ENCODE measurements at places on chromosomes 12 and 14. TPM values are rescaled to one million over a fixed set of nuclear protein-coding genes. Genes with fewer than 3 reads are reported as not detected.

ACOT4 gene
- total RNA-seq, result 1.7 TPM

GRIP1 gene
- 104 TPM for total RNA-seq

DNA sequence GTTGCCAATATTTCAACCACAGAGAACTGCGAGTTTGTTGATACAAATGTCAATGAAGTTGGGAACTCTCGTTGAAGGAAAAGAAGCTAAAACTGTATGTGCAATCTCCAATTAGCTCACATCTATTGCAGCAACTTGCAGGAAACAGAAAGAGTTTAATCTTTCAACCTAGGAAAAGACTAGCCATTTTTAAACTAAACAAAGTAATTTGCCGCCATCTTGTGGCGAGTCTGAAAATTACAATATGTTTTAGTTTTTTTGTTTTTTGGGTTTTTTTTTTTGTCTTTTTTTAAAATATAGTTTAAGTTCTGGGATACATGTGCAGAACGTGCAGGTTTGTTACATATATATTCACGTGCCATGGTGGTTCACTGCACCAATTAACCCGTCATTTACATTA is 131.2 kb upstream of the FOXG1 start:
- DNase-seq, result no peak

GRCh38 chr12:57793920-57794319 is 11.3 kb downstream of the TSFM start:
- no peak for DNase-seq

GRCh38 chr12:15230751-15231150 is 9.5 kb upstream of the RERG start:
- no peak for DNase-seq

VIPAS39 gene
- total RNA-seq, result 30.6 TPM

- DNase-seq, result no peak
These were observed 7.8 kb upstream of the EGLN3 start for GRCh38 chr14:33958605-33959226.

DNA sequence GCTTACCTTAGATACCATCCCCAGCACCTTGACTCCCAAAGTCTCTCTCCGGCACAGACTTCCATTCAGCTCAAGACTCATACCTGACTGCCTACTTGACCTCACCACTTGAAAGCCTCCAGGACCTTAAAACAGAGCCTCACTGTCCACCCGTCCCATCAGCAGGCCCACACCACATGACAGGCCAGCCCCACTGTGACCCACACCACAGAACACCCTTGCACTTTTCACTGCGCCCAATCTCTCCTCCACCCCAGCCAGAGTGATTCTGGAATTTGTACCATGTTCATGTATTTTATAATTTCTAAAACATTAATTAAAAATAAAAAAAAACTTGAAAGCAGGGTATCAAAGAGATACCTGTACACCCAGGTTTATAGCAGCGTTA is 28.0 kb upstream of the PLEKHG6 start:
- no peak for DNase-seq

GRCh38 chr14:67276131-67276530 is 34.9 kb downstream of the PALS1 start:
- DNase-seq, result no peak

DNA sequence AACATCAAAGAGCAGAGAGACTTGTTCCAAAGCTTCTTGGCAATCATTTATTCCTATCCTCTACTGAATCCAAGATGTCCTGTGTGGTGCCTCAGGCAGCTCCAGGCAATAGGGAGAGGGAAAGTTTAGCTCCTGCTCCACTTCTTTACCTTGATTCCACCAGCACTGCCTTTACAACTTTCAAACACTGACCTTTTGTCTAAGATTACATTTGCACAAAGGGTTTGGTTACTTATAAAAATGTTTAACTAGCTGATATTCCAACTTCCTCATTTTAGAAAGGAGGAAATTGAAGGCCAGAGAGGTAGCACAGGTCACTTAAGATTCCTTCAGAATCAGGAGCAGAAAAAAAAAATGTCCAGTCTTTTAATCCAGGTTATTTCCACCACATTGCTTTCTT is 192.7 kb downstream of the BTG1 start:
- no peak for DNase-seq

SLC5A8 gene
- 1.4 TPM for total RNA-seq

TGM1 gene
- total RNA-seq, result 0.94 TPM

GRCh38 chr14:105978618-105979295 is 452.4 kb downstream of the TMEM121 start:
- no peak for DNase-seq

DNA sequence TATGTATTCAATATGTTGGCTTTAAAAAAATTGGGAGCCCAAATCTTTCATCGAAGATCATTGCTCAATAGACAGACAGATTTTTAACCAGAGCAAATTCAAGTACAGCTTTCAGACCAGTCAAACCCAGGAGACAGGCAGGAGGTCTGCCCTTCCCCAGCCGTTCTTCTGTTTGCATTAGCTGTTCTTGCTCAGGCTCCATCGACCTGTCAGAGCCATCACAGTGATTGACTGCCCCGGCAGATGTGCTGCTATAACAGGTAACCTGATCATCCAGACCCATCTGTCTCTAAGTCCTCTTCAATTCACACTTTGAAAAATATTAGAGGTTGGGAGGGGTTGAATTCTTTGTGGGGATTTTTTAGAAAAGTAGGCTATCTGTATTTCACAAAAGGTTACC is 453.5 kb downstream of the FOXG1 start:
- DNase-seq, result no peak

GRCh38 chr12:94788298-94788697 is 137.9 kb upstream of the TMCC3 start:
- DNase-seq, result no peak

CLEC12A gene
- total RNA-seq, result not detected

GRCh38 chr12:8603856-8604255 is 8.8 kb downstream of the AICDA start:
- DNase-seq, result no peak

GRCh38 chr14:37584211-37585100 is 10.6 kb downstream of the FOXA1 start:
- DNase-seq, result no peak

DNA sequence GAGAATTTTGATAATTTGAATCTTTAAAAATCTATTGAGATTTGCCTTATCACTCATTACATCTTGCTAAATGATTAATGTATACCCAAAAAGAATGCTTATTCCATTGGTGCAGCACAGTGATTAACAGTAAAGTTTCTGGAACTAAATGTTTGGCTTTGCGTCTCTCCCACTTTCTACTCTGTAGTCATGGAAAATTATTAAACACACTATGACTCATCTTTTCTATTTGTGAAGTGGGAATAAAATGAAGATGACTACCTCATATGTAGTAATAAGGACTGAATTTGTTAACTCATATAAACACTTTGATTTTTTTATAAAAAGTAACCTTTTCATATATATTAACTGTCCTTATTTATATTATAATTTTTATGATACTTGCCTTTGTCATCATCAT is 118.1 kb downstream of the RERGL start:
- DNase-seq, result no peak

GRCh38 chr14:54901380-54902142 is 1.1 kb downstream of the GCH1 start:
- no peak for DNase-seq

ADSS1 gene
- 4.8 TPM for total RNA-seq

DNA sequence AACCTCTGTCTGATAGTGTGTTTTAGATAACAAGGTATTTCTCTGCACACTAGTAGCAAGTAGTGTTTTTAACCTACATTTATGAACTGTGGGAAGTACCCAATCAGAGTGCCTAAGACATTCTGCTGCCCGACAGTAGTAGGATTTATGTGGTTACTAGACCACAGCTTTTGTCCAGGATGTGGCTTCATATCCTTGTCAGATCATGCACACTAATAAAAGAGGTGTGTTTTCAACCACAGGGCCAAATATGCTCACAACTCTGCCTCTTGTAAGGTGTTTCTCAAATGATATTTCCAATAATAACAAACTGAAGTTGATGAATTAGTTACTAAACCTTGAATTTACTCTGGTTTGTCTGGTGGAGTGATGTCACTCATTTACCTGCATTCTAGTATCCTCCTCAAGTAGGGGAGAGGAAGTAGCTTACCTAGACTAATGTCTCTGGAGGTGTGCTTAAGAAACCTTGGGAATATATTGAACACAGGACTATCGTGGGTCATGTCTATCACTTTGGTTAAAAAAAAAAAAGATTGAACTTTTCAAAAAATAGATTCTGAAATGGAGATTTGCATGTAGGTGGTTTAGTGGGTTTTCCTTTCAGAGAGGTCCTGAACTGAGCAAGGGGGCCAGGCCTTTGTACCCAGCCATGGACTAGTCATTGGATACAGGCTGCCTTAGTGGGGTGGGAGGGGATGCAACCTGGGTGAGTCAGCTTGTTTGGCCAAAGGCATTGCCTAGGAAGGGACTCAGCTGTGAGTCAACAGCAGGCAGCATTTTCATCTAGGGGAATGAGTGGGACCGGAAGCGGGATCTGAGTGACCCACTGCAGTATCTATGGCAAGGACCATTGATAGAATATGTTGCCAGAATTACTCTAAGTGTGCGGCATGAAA is 14.1 kb downstream of the FBXW8 start:
- no peak for DNase-seq

CFAP251 gene
- 9.5 TPM for total RNA-seq

GALC gene
- total RNA-seq, result 41.3 TPM

GRCh38 chr14:28142400-28143015 is 624.1 kb upstream of the FOXG1 start:
- DNase-seq, result no peak

DNA sequence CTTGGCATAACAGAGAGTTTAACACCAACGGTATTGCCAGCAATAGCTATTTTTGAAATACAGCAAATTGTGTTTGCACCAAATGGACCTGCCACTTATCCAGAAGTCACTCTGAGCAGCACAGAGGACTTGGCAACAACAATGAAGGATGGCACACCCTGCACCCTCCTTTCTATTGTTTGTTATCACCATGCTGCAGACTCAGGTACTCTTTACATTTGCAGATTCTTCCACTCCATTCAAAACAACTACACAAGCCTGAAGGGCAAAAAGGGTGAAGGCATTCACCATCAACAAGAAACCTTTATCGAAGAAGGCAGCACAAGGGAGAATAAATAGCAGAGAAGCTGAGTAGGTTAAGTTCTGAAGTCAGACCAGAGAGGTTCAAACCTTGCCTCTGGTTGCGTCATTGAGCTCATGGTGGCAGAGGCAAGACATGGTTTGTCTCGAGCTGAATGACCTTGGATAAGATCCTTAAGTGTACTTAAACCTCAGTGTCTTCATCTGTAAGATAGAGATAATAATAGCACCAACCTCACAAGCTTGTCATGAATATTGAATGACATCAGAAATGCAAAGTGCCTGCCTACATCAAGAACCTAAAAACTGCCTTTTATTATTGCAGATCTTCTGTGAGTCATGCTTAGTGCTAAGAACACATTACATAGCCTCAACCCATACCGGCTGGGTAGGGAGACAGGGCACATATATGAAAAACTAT is 1.4 kb upstream of the ACSM4 start:
- no peak for DNase-seq

SSTR1 gene
- 14.8 TPM for total RNA-seq

DNA sequence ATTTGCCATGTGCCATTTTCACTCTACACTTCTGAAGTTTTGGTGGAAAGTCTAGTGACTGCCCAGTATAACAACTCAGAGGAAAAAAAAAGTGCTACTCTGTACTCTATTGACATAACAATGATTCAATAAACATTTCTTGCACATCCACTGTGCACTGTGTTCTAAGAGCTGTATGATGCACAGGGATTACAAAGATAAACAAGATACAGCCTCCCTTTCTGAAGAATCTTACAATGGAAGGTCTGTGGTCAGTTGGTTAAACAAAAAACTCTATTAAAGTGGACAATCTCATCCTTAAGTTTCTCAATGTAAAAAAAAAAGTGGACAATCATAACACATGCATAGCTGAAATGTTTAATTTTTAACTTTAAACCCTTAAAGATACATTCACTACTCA is 105.7 kb upstream of the RASSF8 start:
- no peak for DNase-seq
